ENCODE measurements at places on chromosomes 11 and 22. TPM values are rescaled to one million over a fixed set of nuclear protein-coding genes. Genes with fewer than 3 reads are reported as not detected.
A peak's percentile ranks its signal among the peaks of the same experiment; 100 is the strongest.

DNA sequence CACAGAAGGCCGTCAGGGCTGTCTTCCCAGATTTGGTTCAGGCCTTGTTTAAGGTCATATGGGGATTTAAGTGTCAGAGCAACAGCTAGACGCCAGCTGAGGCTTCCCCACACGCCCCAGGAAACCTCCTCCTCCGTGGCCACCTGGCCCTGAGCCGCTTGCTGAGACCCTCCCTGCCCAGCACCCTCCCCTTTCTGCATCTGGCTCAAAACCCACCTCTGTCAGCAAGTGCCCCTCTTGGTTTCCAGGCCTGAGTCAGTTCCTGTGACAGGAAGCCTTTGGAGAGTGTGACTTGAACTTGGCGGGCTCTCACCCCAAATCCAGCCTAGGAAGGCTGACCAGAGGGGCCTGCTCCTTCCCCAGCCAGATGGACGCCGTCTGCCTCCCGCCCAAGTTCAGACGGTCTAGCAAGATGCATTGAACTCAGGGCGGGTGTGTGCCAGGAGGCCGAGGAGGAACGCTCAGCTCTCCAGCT is 561 bp downstream of the FXYD2 start:
- DNase-seq = no peak

GRCh38 chr11:14114269-14114668 is 151.7 kb downstream of the SPON1 start:
- peak; percentile 26 for DNase-seq

- no peak for DNase-seq
Observed at GRCh38 chr22:39543095-39543494, 10.5 kb upstream of the RPS19BP1 start.

GRCh38 chr22:23085785-23086184 is 15.5 kb downstream of the GNAZ start:
- no peak for DNase-seq

DNA sequence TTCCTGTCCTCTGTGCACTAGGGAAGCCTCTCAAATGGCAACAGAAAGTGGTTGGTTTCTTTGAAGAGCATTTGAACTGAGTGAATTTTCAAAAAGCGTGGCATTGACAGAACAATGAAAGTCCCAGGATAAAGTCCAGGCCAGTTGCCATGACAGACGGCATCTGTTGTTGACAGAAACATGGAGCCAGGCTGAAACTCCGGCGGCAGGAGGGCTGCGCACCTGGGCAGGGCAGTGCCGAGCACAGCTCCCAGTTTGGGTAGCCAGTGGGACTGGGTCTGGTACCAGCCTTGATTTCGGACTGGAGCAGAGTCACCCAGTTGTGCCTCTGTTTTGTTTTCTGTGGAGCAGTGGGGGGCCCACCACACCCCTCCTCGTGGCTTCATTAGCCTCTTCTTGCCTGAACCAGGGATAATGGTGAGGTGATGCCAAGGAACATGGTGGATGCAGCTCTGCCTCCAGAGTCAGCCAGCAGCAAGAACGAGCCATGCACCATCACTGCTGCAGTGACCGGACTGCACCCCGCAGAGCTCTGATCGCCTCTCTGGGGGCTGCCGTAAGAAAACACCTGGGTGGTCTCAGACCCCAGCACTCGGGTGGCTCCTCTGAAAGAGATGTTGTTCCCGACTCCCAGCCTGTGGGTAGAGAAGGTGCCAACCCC is 9.8 kb upstream of the SEPTIN5 start:
- no peak for DNase-seq

The GSTT2 gene
- not detected for total RNA-seq

The TRIM29 gene
- 441 TPM for total RNA-seq

The KDELR3 gene
- total RNA-seq = 1.8 TPM

DNA sequence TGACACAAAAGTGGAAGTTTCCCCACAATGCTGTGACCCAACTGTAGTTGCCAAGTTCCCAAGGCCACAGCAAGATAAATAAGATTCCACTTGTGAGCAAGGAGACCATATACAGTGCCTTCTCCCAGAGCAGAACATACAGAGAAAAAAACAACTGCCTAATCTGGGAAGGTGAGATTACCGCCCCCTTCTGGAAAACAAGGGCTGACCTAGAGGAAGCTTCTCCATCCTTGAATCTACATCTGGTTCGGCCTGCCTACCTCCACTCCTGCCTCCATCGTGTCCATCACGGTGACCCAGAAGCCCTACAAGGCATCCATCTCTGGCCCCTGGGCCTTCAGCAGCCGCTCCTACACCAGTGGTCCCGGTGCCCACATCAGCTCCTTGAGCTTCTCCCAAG is 6.1 kb upstream of the RNASEH2C start:
- DNase-seq = no peak

GRCh38 chr22:43337385-43337784 is 5.8 kb downstream of the SCUBE1 start:
- DNase-seq = no peak

DNA sequence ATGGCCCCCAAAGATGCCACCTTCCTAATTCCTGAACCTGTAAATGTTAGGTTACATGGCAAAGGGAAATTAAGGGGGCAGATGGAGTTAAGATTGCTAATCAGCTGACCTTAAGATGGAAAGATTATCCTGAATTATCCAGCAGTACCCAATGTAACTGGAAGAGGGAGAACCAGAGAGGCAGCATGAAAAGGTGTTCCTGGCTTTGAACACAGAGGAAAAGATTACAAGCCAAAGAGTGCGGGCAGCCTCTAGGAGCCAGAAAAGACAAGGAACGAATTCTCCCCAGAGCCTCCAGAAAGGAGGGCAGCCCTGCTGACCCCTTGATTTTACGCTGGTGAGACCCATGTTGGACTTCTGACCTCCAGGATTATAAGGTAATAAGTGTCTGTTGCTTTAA is 15.1 kb upstream of the THRSP start:
- no peak for DNase-seq

DNA sequence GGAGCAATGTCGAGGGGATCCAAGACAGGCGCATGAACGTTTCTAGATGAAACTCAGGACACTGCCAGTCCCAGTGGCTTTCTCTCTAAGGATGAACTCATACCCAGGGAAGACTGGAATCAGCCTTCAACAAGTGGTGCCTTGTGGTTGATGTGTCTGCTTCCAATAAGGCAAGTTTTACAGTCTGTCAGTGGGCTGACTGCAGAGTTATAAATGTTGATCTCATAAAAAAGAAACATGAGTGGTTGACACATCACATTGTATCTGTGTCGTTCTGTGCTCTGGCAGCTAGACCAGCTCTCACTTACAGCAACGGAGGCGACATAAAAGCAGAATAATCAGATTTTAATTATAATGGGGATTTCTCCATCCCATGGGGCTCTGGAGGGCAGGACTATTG is 96.7 kb downstream of the SNX19 start:
- no peak for DNase-seq

The TRIM48 gene
- not detected for total RNA-seq

DNA sequence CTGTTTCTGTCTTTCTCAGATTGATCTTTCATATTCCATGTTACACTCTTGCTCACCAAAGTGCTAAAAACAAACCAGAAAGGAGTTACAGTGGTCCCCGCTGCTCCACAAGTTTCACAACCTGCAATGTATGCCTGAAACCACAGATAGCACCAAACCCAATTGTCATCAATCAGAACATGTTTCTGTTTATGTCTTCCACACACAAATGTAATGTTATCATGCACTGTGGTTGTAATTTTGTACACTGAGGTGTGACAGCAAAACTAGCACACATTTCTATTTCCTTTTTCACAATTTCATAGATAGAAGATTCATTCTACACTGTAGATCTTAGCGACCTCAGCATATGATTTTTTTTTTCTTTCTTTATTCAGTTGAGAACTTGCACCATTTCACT is 1045.9 kb upstream of the RAG2 start:
- DNase-seq = no peak

- DNase-seq = peak; percentile 69
Observed at GRCh38 chr11:101458161-101458560, 125.6 kb downstream of the TRPC6 start.

The GPR83 gene
- total RNA-seq = under 0.01 TPM

The CRYBB3 gene
- total RNA-seq = not detected

The SEC14L6 gene
- total RNA-seq = not detected

DNA sequence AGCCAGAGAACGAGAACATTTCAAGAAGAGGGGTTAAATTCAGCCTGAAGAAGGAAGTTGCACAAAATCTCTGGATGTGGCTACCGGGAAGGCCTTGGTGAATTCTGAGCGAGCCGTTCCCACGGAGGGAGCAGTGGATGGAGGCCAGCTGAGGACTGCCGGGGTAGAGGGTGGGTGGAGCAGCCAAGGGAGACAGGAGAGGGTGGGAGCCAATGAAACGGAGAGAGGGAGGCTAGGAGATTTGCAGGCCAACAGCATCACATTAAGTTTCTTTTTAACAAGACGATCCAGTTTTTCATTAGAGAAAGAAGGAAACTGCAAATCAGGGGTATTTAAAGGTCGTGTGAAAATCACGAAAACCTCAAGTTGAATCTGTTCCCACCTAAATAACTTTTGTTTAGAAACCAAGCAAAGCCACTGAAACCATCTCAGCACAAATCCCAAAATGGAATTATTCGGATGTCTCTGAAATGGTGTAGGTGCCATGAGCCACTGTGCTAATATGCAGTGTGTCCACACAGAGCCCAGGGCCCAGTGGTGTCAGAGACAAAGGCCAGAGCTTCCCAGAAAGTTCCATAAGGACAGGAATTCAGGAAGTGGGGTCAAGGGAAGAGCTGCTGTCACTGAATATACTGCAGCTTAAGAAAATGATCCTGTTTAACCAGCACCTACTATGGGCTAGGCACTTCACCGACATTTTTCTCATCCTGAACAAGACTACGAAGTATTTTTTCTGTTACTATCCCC is 59.7 kb upstream of the SLC35C1 start:
- DNase-seq = no peak

- no peak for DNase-seq
Observed at GRCh38 chr11:132862137-132862536, 670.2 kb downstream of the OPCML start.

- no peak for DNase-seq
Observed at GRCh38 chr11:16352707-16353106, 3.6 kb downstream of the SOX6 start.

The JAML gene
- total RNA-seq = not detected

The CRYBA4 gene
- not detected for total RNA-seq

The C11orf42 gene
- total RNA-seq = not detected

The CTSW gene
- total RNA-seq = not detected

The CFAP300 gene
- total RNA-seq = 4.7 TPM

- DNase-seq = no peak
Observed at GRCh38 chr22:48738204-48738980, 1089.3 kb downstream of the BRD1 start.

DNA sequence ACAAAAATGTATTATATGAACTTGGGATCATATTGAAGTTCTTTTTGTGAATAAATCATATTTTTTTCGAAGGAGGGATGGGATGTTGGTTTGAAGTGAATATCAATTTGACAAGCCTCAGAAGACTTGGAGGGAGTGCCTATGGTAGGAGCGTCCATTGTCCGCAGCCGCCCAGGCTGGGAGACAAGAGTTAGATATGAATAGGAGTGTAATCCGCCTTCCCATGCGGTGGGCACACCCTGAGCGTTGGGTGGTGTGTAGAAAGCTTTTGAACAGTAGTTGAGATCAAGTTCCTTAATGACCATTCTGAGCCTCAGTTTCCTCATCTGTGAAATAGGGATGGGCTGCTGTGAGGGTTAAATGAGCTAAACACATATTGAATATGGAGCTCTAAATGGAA is 7.0 kb downstream of the CD82 start:
- no peak for DNase-seq

- peak; percentile 21 for DNase-seq
Observed at GRCh38 chr11:9462172-9462799, 1.5 kb downstream of the ZNF143 start.

DNA sequence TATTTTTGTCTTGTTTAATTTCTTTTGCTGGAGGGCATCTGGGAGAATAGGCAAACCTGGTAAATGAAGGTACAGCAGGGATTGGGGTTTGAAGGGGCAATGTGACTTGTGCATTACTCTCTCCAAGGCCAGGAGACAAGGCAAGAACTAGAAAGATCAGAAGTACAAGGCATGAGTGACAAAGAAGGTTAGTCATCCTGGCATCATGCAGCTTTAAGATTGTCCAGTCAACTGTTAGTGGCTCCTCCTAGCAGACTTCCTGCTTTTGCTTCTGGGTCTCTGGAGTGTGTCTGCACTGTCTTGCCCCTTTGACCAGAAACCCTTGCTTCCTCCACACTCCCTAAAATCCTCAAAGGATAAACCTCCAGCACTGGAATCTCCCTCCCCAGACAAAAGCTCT is 27.2 kb upstream of the GLYATL1 start:
- DNase-seq = peak; percentile 72

DNA sequence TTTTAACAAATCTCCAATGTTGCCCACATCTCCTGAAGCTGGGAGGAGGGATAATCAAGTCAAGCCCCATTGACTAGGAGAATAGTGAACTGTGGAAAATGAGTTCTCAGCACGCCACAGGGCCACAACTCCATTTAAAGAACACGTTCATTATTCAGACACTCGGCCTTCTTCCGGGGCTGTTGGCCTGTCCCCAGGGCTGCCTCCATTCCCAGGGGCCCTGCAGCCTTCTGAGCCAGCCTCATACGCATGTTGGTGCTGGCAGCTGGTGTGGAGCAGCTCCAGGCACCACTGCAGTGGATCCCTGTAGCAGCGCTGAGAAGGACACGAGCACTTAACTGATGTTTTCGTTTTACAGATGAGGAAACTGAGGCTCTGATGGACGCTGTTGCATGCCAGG is 87.5 kb upstream of the RCN1 start:
- DNase-seq = no peak

GRCh38 chr11:92969634-92970347 is at the start of gene MTNR1B:
TSS of gene MTNR1B (plus strand) at chr11:92969651. CDS start at chr11:92969726, 75 bp downstream.
- DNase-seq = no peak

DNA sequence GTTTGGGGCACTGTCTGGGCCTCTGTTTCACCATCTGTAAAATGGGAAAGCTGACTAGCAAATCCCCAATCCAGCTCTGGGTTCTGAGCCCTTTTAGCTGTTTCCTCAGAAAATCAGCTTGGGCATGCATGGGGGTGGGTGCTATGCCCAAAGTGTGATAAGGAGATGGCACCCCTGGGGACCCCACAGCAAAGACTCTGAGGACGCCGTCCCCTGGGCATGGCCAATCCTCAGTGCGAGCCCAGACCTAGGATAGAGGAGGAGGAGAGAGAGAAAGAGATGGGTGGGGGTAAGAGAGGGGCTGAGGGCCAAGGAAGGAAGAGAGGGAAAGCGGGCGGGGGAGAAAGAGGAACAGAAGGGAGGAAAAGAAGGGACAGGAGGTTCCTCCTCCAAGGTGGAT is 31.8 kb downstream of the TPBGL start:
- DNase-seq = no peak
